Hippocampal formation (tissue), 2 donors: ENCODE measurements at places on chromosomes 3 and 15.

GRCh38 chr3:73294537-73294936 lies 233.1 kb downstream of the EBLN2 start:
- DNase-seq, result no peak

- peak; percentile 33 for DNase-seq
Observed at GRCh38 chr15:98421419-98422129, 226.8 kb upstream of the IGF1R start.

DNA sequence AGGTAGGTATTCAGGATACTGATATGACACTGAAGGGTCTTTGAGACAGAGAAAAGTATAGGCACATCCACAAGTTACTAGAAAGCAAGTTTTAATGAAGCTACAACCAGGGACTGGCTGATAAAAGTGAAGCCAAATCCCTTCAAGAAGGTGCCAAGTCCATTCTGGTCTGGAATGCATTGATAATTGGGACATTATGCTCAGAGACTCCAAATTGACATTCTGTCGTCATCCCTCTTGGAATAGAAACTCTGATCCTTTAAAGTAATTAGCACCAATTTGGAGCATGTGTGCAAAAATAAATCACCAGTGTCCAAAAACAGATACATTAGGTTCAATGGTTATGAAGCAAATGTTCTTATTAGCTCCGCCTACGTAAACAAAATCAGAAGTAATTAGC lies 47.3 kb upstream of the BCL6 start:
- DNase-seq, result no peak

DNA sequence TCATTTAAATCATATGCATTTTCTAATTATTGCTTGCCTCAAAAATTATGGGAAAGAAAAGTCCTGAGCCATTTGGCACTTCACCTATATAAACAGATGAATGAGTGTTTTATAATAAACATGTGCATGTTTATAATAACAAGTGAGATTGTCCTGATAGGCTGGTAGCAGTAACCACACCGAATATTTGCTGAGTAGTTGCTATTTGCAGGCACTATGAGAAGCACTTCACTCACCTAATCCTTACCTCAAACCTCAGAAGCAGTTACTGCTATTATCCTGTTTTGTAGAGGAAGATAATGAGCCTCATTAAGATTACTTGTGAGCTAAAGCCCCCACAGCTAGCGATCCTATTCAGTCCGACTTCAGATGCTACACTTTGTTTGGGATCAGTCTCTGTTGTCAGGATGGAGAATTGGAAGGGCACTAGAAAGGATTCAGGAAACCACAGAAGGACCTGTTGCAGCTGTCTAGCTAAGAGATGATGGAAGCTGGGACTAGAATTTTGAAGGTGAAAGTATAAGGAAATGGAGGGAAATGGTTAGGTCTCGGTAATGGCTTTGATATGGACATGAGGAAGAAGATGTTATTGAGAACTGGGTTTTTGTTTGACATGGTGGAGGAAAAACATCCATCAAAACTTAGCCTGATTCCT lies 28.4 kb upstream of the MAGI1 start:
- DNase-seq, result no peak

GRCh38 chr15:66815318-66815717 lies 113.3 kb downstream of the SMAD6 start:
- DNase-seq, result no peak

DNA sequence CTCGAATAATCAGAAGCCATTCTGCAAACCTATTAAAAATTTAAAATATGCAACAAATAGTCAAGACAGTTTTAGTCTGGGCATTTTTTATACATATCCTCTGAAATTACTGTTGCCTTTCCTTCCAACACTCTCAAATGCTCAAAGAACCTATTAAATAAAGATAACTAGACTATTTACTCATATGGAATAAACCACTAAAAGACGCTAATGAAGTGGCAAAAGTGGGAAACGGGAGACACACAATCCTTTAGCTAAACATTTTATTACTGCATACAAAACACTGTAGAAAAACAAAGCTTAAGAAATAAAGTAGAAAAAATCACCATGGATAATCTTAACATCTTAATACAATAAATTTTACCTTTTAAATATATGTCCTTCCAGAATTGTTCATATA lies 75.4 kb downstream of the HERC1 start:
- DNase-seq, result no peak

DNA sequence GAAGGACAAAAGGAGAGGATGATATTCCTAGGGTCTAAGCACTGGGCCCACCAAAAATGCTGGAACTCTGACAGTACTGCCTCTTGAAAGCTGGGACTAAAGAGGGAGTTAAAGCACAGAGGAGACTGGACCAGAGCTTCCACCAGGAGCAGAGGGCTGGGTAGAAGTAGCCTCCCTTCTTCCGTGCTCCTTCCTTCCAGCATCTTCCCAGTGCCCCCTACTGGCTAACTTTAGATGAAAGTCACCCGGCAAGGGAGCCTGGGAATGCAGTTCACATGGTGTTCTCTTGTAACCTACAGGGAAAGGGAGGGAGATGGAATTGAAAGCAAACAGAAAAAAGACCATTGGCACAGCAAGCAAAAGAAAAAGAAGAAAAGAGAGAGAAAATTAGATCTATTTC lies 106.1 kb upstream of the COL8A1 start:
- DNase-seq, result no peak

DNA sequence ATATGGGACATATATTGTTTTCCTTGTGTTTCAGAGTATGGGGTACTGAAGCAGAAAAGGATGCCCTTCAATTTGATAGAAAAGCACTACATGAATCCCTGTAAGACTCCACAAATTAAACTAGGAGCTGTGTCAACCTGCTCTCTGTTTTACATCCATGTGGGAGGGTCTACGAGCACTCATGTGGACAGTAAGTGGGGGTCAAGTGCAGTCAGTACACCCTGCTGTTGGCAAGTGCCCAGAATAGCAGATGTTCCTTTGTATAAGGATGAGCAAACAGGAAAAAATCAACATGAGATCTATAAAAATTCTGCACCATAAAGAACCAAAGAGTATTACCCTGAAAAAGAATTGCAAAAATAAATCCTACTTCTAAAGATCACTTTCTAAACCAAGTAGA lies 659.9 kb downstream of the SI start:
- DNase-seq, result no peak

GRCh38 chr3:101932326-101933068 lies 83.2 kb downstream of the NFKBIZ start:
- DNase-seq, result no peak

DNA sequence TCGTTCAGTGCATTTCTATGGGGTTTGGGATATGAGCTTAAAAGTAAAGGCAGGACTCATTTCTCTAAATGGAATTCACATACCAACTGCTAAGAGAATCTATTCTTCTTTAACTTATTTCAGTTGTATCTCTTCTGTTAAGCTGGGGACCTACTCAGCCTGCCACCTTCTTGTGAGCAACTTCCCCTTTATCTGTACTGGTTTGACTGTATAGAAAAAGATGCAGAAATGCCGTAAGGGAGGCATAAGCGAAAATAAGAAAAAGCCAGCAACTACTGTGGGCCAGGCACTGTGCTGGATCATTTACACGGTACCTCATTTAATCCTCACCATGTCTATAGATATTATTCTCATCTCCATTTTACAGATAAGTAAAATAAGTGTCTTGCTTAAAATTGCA lies 38.4 kb downstream of the RBMS3 start:
- no peak for DNase-seq

- DNase-seq, result no peak
Observed at GRCh38 chr3:159865041-159865579, 123.5 kb upstream of the IL12A start.

DNA sequence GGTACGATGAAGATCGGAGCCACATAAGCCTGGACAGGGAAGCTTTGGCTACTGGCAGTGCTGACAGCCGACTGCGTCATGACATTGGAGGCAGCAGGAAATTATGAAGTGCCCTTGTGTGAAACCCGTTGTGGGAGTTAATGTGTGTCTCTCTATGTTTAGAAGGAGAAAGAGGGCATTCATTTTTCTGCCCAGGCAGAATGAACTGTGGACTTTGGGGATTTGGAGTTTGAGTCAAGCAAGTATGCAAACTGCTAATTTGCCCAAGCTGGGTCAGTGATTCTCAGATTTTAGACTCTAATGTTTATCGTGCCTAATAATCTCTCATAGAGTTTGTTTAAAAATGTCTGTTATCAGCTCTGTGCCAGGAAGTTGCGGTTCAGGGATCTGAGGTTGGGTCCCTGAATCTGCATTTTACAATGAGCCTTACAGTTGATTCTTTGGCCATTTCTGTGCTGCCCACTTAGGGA lies 5.6 kb downstream of the CTXND1 start:
- DNase-seq, result peak; percentile 50

DNA sequence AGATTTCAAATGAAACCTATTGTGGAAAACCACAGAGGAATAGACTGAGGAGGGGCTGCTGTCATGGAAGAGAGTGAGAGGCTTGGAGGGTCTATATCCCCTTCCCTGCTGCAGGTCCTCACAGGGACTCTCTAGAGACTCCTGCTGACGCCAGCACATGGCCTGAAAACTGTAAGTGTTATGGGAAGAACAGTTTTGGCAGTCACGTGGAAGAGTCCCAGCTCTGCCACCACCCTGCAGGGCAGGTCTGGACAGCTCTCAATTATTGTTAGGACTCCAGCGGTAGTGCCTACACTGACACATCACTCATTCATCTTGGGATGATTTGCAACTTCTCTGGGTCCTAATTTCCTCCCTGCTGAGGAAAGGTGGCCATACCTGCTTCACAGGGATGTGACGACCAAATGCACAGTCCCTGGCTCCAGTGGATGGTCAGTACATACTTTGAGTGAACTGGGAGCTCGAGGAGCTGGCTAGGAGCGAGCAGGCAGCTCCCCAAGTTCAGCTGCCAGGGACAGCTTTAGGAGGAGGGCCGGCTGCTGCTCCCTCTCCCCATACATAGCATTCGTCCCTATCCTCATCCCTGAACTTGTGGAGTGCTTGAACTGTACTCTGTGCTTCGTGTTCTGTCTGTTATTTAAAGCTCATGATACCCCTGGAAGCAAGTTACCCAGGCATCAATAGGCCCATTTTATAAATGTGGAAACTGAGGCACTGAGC lies 49.2 kb downstream of the CTXND1 start:
- no peak for DNase-seq
